Activated CD4-positive, alpha-beta T cell treated with anti-CD3 and anti-CD28 coated beads for 24 hours (primary cell): ENCODE measurements at places on chromosomes 12 and 14.
A peak's percentile ranks its signal among the peaks of the same experiment; 100 is the strongest.

DNA sequence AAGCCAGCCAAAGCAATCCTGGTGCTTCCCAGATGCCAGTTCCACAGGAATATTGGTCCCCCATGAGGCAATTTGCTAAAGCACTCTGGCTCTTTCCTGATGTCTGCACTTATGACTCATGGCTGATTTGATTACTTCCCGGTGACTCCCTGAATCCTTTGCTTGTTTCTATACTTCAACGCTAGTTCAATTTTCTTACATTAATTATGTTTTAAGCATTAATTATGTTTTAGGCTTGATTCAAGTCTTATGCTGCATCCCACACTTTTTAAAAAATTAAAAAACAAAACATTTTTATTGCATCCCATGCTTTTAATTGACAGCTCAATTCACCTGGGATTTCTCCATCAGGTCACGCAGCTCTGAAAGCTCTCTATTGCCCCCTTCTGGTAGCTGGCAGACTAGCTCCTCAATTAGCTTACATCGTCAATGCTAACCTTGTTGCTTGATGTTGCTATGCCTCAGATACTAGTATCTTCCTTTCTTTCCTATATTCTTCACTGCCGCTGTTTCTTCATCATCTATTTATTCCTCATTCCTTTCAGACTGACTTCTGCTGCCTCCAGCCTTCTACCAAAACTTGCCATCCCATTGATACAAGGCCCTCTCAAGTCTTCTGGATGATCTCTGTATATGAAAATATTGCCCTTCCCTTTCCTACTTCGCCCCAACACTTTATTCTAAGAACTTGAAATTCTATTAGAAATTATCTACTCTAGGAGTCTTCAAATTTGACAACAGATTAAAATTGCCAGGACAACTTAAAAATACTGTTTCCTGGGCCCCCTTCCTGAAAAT lies 32.0 kb downstream of the TSHR start:
- peak; percentile 50 for DNase-seq

- DNase-seq = no peak
These were observed 147.4 kb downstream of the SLC38A4 start for GRCh38 chr12:46678426-46678825.

DNA sequence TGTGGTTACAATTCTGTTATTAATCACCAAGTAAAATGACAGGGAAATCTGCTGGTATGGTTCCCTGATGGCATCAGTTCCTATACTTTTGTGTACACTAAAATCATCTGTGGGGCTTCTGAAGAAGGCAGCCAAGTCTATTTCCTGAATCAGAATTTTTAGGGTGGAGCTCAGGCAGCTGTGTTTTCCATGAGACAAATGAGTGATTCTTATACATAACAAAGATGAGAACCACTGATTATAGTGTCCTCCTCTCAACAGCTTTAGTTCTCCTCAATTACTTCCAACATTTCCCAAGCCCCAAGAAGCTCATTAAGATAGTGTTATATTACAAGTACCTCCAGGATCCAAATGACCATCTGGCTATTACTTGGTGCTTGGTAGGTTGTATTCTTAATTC lies 64.5 kb upstream of the USP44 start:
- no peak for DNase-seq

- no peak for DNase-seq
These were observed 1124.7 kb downstream of the FLRT2 start for GRCh38 chr14:86654558-86655184.

- no peak for DNase-seq
These were observed 1008.4 kb downstream of the SLC6A15 start for GRCh38 chr12:83904175-83904574.

DNA sequence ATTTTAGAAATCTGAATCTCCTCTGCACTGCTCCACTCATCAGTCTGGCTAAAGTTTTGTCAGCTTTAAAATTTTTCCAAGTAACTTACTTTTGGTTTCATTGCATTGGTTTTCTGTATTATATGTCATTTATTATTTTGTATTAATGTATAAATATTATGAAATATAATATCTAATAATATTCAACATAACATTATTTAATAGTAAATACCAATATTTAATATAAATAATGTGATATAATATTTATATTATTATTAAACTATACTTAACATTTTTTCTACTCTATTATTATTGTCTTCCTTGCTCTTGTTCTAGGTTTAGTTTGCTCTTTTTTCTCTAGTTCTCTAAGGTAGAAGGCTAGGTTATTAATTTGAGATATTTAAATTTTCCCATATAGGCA lies 512.1 kb downstream of the AACS start:
- no peak for DNase-seq

GRCh38 chr14:45970621-45971020 lies 681.0 kb downstream of the RPL10L start:
- no peak for DNase-seq

DNA sequence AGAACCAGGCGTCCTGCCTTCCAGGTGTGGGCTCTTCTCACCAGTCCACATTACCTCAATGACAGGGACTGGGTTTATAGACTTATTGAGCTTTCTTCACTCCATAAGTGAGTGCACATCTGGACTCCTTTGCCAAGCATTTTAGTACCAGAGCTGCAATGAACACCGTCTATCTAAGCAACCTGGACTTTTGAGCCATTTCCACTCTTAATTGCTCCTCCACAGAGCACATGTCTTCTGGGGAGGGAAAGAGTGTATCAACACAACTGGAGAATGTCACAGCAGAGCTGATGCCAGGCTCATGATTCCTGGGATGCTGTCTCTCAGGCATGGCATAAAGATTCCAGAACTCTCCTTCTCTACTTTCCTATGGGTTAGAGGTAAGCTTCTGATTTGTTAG lies 43.0 kb upstream of the BDKRB2 start:
- no peak for DNase-seq

DNA sequence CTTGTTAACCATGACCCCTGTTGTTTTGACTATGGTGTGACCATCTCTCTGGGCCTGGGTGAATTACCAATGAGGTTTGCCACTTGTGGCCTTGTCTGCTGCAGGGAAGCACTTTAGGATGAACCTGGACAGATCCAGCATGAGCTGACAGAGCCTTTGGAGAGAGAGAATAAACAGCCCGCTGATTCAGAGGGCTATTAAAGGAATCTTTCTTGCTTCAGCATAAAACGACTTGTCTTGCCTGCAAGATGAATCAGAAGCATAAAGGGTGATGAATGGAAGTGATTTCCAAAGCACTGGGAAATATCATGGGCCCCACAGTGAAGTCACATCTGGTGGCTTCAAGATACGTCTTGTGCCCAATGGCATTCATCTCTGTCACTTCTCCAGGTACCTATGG lies 69.0 kb upstream of the WSCD2 start:
- DNase-seq = no peak

DNA sequence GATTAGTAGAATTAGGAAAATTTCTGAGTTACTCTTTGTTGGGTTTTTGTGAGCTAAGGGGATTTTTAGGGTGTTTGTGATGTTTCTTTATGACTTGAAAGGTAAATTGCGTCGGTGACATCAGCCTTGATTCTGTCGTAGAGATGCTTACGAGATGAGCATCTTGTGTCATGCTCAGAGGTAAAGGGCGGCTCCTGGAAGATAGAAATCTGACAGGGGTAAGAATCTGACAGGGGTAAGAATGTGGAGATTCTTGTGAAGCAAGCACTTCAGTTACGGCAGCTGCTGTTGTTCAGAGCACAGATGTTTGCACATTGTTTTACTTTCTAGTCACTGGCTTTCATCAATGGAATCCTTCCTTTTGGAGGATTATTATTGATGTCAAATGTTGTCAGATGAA lies 22.5 kb downstream of the EML1 start:
- no peak for DNase-seq

DNA sequence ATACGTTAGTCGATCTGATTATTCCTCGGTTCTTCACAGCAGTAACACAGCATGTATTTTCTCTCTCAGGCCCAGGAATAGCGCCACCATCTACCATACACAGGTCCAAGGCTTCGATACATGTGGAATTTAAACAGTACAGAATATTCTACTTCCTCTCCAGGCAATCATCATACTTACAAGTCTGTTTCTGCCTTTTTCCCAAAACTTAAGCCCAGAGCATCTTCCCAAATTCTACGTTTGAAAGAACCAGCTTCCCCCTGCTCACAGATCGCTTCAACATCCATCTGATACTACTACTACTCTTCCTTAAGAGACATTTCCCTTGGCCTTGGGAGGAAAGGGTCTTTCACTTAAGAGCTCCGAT lies 626 bp downstream of the TXNDC16 start:
- DNase-seq = no peak

DNA sequence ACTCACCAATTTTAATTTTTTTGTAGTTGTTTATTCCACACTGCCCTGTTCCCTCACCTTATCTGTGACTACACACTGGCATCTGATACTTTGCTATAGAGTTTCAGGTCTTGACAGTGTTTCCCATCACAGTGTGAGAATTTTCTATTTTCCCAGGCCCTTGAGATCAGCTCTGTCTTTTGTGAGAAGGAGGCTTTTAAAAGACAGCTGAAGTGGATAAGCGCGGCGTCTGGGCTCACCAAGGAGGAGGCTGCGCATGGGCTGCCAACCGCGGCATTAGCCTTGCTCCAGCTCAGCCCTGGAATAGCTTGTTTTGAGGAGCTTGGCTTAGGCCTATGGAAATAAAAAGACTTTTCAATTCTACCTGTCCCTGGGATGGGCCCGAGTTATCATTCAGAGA lies 181.3 kb downstream of the RMST start:
- no peak for DNase-seq

- DNase-seq = no peak
These were observed 100.5 kb downstream of the EXOC5 start for GRCh38 chr14:57168138-57168679.

DNA sequence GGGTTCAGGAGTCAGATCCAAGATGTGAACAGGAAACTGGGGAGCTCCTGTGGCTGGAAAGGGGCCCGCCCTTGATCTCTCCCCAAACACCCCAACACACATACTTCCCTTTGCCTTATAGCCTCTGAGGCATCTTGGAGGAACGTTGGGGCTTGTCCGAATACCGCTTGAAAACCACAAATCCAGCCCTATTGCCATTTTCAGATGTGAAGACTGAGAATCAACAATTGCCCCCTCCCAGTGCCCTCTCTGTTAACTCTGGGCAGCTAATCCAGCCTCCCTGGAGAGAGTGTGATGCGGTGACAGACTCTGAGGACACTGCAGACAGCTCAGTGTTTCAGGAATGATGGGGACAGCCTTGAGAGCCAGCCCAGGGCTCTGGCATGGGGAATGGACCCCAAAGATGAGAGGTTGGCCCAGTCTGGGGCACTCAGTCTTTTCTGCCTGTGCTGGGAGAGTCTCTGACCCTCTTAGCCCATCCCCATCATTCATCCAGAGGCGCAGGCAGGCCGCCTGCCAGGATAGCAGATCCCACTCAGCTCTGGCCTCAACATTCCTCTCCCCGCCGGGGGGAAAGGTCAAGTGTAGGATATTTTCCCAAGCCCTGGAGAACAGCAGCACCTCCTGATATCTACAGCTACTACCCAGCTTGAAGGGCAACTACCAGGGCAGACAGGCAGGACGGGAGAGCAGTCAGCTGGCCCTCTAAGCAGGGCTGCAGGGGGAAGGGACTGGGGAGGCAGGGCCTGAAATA lies 24.6 kb upstream of the LTBP2 start:
- no peak for DNase-seq

DNA sequence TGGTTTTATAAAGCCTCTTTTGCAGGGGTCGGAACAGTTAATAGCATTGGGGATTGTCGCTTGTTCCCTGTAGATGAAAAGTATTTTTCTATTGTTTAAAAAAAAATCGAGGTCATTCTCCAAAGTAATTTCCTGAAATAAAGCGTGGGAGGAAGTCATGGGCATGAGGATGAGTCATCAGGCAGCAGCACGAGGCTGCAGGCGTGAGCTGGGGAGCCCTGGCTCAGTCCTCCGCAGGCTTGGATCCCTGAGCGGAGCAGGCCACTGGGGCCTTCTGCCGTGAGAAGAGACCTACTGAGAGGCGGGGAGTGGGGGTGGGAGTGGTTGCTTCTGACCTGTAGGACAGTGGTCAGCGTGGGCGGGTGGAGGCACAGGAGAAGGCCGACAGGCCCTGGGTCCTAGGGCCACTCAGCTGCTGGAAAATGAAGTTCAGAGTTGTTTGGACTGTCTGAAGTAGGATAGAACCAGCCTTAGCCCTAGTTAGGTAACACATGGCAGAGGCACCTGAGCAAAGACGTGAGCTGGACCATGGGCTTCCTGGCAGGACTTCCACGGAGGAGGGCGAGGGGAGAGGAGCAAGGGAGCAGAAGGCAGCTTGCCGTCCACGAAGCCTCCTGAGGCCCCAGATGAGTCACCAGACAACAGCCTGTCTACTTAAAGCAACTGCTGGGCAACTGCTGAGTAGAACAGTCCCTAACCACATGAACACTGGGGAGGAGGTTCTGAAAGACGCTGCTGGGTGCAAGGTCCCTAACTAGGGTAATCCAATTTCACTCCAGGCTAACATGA lies 21.1 kb upstream of the LGALS3 start:
- no peak for DNase-seq

GRCh38 chr14:100034961-100035500 lies 30.2 kb upstream of the EVL start:
- no peak for DNase-seq

DNA sequence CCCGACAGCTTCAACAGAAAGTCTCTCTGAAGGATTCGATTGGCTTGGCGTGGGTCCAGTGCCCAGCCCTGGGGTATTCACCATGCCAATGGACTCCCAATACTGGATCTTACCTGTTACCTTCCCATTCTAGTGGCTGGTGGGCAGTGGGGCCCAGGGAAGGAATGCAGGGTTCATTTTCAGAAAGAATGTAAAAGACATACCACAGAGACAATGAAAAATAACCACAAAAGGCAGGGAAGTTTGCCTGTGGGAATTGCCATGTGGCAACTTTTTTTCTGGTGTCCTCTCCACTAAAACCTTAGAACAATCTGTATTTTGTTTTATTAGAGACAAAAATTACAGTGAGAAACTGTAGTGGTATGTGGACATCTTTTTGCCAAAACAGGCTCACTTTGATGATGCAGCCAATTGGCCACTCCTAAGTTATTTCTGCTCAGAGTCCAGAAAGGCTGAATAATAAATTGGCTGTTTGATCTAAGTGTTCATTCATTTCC lies 55.2 kb downstream of the PTGER2 start:
- DNase-seq = no peak

DNA sequence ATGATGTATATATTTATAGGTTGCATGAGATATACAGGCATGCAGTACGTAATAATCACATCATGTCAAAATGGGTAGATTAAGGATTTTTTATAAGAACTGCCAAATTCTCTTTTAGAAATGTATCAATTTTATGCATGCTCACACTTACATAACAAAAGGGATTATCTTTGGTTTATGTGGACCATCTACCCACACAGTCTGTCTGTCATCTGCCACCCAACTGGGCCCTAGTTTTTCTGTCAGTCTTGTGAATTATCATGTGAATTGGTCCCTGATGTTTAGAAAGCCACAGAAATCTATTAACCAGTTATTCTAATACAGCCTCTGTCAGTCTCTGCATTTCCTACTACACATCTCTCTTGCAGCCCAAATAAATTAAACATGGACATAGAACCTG lies 133.4 kb downstream of the ACSS3 start:
- no peak for DNase-seq

GRCh38 chr12:41514907-41515306 lies 326.8 kb downstream of the PDZRN4 start:
- DNase-seq = no peak

DNA sequence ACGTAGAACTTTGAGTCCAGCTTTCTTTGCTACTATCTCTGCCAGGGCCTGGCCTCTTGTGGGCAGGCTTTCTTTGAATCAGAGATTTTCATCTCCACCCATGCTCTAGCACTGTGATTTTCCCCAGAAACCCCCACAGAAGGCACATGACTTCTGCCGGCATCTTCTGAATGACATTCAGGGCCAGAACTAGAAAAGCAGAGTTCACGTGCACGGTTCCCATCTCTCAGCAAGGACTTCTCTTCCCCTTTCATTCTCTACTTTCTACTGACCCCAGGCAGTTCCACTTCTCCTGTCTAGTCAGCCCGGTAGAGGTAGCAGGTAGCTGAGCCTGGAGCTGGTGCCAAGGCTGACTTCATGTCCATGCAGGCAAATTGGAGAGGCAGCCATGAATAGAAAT lies 26.9 kb downstream of the BATF start:
- no peak for DNase-seq
